ENCODE measurements at places on chromosomes 6 and 20.

DNA sequence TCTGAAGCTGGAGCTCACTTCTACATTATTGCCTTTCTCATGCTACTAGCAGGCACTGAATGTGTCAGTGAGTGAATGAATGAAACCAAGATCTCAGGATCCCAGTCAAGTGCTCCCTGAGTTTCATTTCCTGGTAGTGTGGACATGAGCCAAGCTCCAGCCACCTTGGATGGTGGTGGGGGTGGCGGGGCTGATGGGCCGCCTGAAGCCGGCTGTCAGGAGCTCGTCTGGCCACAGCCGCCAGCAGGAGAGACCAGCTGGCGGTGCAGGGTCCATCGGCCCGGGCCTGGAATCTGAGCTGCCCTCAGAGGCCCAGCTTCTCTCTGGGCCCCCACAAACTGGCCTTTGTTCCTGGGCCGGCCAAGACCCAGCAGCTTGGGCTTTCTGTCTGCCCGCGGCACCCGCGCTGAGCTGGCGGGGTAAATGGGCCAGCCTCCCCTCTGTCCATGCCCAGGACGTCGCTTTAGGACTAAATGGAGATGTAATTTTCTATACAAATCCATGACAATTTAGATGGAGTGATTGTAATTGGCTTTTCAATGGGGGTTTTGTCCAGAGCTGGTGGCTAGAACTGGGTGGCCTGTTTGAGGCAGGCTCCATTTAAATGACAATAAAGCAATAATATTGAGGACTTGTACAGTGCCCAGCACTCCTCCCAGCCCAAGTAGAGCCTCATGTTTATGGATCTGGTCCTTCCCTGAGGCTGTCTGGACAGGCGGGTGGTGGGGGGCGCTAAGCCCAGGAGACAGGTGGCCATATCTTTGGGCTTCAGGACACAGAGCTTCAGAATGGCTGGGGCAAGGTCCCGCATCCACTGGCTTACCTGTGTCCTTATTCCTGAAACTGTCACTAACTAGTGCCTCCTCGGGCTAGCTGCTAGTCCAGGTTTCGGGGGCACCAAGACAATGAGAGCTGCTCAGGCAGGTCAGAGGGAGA is 43.5 kb downstream of the NOL4L start:
- no peak for DNase-seq

DNA sequence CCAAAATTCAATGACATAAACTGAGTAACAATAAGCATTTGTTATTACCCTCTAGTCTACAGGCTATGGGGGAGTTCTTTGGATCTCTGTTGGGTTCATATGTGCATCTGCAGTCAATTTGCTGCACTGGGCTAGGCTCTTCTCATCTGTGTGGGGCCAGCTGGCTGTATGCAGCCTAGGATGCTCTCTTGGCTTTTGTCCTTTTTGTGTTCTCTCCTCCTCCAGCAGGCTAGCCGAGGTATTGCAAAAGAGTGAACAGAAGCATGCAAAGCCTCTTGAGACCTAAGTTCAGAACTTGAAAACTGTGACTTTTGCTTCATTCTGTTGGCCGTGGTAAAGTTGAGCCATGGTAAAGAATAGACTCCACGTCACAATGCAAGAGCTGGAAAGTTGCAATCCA is 62.8 kb upstream of the FOXO3 start:
- DNase-seq: peak; percentile 42

- DNase-seq: peak; percentile 60
Observed at GRCh38 chr6:142566628-142567396, 265.0 kb downstream of the ADGRG6 start.

DNA sequence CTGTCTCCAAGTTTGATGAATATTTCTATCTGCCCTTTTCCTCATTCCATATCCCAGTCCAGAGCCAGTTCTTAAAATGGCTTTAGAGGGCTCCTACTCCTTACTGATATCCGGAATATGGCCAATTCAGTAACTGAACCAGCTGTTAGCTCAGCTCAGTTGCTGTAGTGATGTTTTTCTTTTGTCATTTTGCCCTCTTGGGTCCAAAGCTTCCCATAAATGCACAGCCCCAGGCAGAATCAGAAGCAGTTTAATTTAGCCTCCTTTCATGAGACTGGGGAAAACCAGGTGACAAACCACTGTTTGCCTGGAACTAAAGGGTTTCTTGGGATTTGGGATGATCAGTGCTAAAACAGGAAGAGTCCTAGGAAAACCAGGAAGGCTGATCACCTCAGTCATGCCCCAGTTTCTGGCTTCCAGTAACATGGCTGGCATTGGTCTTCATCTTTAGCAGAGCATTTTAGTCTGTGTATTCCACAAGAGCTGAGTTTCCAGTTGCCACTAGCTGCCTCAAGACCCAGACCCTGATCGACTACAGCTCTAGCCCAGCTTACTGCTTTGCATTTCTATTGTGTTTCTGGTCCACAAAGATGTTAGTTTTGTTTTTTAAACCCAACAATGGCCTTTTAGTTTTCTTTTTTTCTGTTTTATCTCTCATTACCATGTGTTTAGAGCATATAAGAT is 40.6 kb upstream of the REV3L start:
- DNase-seq: no peak

GRCh38 chr6:168025831-168026710 is 28.6 kb downstream of the KIF25 start:
- DNase-seq: no peak

GRCh38 chr20:63696628-63697356 is at the start of gene TNFRSF6B:
Gene TNFRSF6B, plus strand, starts transcription at chr20:63696652. Its CDS starts 116 bp downstream, at chr20:63696768.
- no peak for DNase-seq

GRCh38 chr6:52106994-52107393 is 19.6 kb upstream of the PKHD1 start:
- no peak for DNase-seq

DNA sequence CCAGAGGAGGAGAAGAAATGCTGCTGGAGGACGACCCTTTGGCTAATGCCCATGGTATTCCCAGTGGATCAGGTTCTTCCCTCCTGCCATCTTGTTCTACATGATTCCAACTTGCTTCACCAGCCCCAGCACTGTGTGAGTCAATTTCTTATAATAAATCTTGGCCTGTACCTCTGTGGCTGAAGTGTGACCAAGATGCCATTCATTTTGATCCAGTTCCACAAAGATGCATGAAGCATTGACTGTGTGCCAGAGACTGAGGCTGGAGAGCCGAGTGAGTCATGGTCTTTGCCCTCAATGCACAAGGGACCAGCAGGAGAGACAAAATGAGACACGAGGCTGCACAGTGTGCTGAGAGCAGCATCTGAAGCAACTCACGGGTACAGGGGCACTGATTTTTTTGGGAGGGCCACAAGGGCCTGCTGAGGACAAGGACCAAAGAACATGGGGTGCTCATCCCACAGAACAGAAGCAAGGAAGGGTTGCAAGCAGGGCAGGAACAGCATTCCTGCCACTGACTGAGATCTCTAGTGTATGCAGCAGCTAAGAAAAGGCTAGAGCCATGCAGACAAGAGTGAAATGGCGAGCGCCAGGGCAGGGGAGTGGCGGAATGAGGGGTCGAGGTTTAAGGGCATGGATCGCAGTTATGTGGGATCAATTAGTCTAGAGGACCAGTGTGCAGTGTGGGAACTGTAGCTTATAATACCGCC is 207.0 kb downstream of the THBS2 start:
- DNase-seq: peak; percentile 57

- no peak for DNase-seq
Observed at GRCh38 chr20:46634528-46634927, 16.7 kb downstream of the SLC13A3 start.

DNA sequence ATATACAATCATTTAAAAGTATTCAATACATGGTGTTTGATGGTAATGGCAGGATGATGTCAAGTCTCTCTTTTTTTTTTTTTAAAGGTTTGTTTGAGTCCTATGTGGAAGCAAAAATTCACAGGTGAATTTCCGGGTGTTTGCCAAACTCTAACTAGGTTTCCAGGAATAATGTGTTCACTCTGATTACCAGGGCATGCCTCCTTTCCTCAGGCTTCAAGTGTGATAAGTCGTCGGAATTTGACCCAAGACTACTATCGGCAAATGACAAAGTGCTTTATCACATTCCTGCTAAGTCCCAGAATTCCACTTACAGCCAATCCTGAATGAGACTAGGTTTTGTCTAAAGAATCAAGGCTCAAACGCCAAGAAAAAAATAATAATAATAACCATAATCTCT is 7.3 kb downstream of the OARD1 start:
- DNase-seq: no peak

- DNase-seq: no peak
Observed at GRCh38 chr6:33198853-33199436, 1.5 kb downstream of the RXRB start.

DNA sequence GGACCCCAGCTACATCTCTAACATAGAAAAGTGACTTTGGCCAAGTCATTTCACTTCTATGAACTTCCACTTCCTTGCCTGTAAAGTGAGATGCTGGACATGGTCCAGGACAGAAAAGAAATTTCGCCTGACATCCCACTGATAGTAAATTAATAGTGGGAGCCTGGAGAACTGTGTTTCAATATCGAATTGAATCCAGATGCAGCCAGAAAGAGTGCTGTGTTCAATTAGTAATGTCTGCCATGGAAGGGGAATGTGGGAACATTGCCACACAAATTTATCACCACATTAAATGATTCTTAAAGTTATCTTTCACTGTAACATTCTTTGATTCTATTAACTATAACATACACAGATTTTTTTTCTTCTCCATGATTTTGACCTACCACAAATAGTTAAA is 255.0 kb downstream of the HACE1 start:
- DNase-seq: peak; percentile 24

GRCh38 chr6:125004198-125004597 is 42.0 kb downstream of the RNF217 start:
- DNase-seq: no peak

- DNase-seq: no peak
Observed at GRCh38 chr6:26269531-26270485, 95.2 kb upstream of the BTN3A2 start.

GRCh38 chr6:124768224-124768623 is 194.0 kb upstream of the RNF217 start:
- DNase-seq: no peak

DNA sequence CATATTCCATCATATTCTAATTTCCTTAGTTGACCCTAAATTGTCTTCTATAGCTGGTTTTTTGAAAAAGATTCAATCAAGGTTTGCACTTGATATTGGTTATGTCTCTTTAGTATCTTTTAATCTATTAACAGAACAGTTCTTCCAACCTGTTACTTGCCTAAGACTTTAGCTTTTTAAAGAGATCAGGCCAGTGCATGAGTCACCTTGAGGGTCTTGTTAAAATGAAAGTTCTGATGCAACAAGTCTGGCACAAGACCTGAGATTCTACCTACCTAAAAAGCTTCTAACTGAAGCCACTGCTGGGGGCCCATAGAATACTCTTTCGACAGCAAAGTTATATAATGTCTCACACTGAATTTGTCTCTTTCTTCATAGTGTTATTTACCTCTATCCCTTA is 3.2 kb downstream of the USP45 start:
- DNase-seq: no peak

GRCh38 chr20:17940224-17940971 is 28.2 kb downstream of the SNX5 start:
- no peak for DNase-seq

GRCh38 chr6:2666906-2667575 is 83.7 kb downstream of the MYLK4 start:
- DNase-seq: no peak

GRCh38 chr6:160013987-160014868 is 45.3 kb downstream of the IGF2R start:
- peak; percentile 18 for DNase-seq

DNA sequence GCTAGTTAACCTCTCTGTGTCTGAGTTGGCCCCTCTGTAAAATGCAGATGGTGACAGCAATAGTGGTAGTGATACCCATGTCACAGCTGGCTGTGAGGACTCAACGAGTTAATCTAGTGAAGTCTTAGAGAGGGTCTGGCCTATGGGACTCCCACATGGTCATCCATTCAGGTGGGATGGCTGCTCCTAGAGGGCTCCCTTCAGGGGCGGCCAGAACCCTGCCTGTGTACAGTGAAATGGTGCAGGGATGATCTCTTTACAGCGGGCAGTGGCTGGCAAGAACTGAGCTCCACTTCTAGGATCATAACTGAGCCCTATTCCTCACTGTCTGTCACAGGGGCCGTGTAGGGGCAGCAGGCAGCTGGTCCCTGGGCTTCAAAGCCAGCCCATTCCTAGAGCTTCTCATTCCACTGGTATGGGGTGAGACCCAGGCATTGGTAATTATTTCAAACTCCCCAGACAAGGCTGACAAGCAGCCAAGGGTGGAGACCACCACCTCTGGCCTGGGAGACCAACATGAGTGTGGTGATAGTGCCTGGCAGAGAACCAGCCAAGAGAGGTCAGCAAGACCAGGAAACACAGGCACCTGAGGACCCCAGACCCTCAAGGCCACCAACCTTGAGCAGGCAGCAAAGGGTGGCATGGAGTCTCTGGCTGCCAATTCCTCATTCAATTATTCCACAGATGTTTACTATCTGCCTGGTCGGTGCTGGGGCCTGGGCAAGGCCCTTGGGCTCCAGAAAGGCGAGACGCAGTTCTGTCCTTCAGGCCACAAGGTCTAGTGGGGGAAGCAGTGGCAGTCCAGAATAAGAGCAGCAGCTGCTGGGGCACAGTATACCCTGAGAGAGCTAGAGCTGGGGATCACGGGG is 103.4 kb downstream of the MRPL14 start:
- no peak for DNase-seq

Measured in AG10803 (cell line).